ENCODE measurements at places on chromosomes 5 and 9. TPM values are rescaled to one million over a fixed set of nuclear protein-coding genes. Genes with fewer than 3 reads are reported as not detected.
A peak's percentile ranks its signal among the peaks of the same experiment; 100 is the strongest.

The C9orf50 gene
- total RNA-seq: 0.87 TPM

The ZDHHC11B gene
- 0.74 TPM for total RNA-seq

GRCh38 chr5:54669285-54669684 is 151.7 kb downstream of the SNX18 start:
- H3K27ac ChIP-seq: no peak overlapping the region
- DNase-seq: no peak
- H3K4me1 ChIP-seq: peaks cover 2% of the 10 kb centered on the region
- H3K4me3 ChIP-seq: no peak overlapping the region
- H3K27me3 ChIP-seq: no peaks in the 10 kb centered on the region
- H3K36me3 ChIP-seq: no peaks in the 10 kb centered on the region

DNA sequence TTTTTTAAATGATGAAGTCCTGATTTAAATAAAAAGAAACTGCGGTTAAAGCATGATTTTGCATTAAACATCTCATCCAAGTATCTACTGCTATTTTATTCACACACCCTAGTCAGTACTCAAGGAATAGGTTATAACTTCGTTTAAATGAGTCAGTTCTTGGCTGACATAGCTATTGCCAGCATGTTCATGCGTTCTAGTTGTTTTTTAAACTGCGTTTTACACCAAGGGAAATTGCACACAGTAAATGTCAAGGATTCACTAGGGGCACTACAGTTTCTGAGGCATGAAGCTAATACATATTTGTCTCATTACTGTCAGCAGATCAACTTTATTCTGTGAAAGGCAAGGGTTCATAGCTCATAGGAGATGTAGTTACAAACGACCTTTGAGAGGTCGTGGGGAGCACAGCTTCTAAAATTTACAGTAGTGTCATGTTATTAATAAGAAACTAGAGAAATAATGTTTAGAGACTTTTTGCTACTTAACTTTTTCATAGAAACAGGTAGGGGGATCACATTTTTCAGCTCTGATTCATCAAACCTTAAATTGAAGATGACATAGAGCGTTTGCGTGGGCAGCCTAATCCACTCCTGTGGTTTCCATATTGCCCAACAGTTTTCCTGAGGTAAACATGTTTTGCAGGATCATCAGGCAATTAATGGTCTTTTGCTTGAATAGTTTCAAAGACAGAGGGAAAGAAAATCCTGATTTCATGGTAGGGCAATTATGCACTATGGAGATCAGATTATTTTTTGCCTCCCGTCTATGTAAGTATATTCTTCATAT is 2222.7 kb upstream of the WWC1 start:
- DNase-seq: no peak
- peaks cover 14% of the 10 kb centered on the region for H3K4me1 ChIP-seq
- peak overlapping the region; percentile 1 for H3K27ac ChIP-seq
- no peak overlapping the region for H3K4me3 ChIP-seq
- no peaks in the 10 kb centered on the region for H3K27me3 ChIP-seq

- H3K4me1 ChIP-seq: peaks cover 4% of the 10 kb centered on the region
- H3K27me3 ChIP-seq: no peaks in the 10 kb centered on the region
- H3K4me3 ChIP-seq: no peak overlapping the region
- no peak for DNase-seq
- H3K27ac ChIP-seq: no peak overlapping the region
Measured at GRCh38 chr5:124859027-124859426, 112.6 kb upstream of the ZNF608 start.

GRCh38 chr9:1535051-1535450 is 480.1 kb upstream of the SMARCA2 start:
- H3K4me3 ChIP-seq: no peak overlapping the region
- peaks cover 2% of the 10 kb centered on the region for H3K27me3 ChIP-seq
- no peaks in the 10 kb centered on the region for H3K36me3 ChIP-seq
- no peaks in the 10 kb centered on the region for H3K4me1 ChIP-seq

DNA sequence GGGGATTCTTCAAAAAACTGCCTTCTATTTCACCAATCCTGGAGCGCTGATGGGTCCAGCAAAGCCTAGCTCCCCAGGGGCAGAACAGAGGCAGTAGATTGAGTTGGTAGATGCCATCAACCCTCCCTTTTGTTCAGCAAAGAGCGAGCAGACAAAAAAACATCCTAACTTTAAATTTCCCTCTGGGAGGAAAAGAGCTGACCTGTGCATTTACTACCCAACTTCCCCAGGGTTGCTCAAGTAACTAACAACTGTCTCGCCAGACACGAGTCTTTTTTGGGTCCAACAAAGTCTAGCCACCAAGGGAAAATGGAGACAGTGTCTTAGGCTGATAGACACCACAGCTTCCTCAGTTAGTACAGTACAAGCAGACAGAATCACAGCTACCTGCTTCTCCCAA is 476.3 kb upstream of the GRIA1 start:
- no peaks in the 10 kb centered on the region for H3K4me1 ChIP-seq
- no peaks in the 10 kb centered on the region for H3K36me3 ChIP-seq
- no peak overlapping the region for H3K27ac ChIP-seq
- H3K4me3 ChIP-seq: no peak overlapping the region
- DNase-seq: no peak
- no peaks in the 10 kb centered on the region for H3K27me3 ChIP-seq

DNA sequence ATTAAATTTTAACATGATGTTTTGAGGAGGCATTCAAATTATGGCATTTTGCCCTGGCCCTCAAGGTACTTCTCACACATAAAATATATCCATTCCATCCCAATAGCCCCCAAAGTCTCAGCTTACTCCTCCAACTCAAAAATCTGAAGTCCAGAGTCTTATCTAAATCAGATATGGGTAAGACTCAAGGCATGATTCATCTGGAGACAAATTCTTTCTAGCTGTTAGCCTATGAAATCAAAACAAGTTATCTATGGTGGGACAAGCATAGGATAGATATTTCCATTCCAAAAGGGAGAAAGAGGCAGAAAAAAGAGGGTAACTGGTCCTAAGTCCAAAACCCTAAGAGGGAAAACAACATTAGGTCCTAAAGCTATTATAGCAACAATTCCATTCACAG is 408.4 kb downstream of the ZNF608 start:
- H3K27ac ChIP-seq: no peak overlapping the region
- H3K27me3 ChIP-seq: no peaks in the 10 kb centered on the region
- peaks cover 1% of the 10 kb centered on the region for H3K4me1 ChIP-seq
